Smooth muscle cell of trachea (primary cell): ENCODE measurements at places on chromosomes 3 and 15. TPM values are rescaled to one million over a fixed set of nuclear protein-coding genes. Genes with fewer than 3 reads are reported as not detected.

CAV3 gene
- not detected in 2 replicates for total RNA-seq

LTK gene
- total RNA-seq, result 0.17 and 0.58 TPM in 2 replicates

TEX55 gene
- not detected in 2 replicates for total RNA-seq

GOLGA6L26 gene
- total RNA-seq, result not detected in 2 replicates

ACP3 gene
- total RNA-seq, result 0.99 and 4.5 TPM in 2 replicates

CNTN4 gene
- under 0.01 TPM in 1 of 2 replicates, not detected in the other for total RNA-seq

ZBTB47 gene
- total RNA-seq, result 24.1 and 59.7 TPM in 2 replicates

SERINC4 gene
- 0.15 TPM in 1 of 2 replicates, not detected in the other for total RNA-seq

USF3 gene
- total RNA-seq, result 9.4 and 12.9 TPM in 2 replicates
